ENCODE measurements at places on chromosomes 13 and 19.

DNA sequence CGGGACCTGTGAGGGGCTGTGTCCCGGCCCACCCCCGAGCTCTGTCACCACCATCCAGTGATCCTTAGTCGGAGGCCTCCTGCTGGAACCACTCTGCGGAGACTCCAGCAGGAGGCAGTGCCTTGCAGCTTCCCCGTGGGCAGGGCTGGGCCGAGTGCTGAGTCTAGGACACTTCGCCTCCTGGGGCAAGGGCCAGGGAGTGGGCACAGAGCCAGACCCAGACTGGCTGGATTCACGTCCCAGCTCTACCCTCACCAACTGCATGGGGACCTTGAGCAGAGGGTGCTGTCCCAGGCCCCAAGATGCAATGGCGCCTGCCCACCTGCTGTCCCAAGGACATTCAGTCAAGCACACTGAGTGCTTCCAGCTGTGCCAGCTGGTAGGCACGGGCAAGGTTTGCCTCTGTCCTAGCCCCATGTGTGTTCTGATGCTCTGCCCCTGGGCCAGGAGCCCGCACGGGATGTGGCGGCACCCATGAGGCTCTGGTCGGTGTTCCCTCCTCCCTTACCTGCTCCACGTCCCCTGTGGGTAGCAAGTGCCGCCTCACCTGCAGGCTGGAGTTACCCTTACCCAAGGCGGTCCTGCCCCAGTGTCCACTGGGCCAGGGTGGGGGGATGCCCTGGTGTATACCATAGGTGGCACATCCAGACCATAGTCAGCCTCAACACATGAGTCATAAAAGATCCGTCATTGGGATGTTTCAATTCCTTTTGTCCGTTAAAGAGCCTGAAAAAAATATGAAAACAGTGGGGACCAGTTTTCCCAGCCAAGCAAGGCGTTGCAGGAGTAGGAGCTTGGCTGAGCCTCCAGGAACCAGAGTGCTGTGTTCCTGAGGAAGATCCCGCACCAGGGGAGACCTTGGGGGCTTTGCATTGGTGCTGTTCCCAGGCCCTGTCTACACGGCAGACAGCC, 7.4 kb downstream of the FZR1 start:
- DNase-seq = no peak

DNA sequence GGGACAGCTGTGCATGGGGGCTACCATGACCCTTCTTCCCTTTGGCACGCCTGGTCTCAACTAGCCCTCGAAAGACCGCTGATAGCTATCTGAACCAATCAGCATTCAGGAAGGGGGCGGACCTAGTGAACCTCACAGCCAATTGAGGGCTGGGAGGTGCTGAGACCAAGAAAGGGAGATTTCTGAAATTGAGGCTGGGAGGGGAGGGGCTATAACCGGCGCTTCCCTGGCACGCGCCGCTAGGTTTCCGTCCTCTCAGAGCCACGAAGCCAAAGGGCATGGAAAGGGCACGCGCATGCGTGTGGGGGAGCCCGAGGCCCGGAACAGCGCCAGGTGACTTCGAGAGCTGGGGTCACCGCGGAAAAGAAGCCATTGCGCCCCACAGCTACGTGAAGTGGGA, 4.2 kb upstream of the PAFAH1B3 start:
- DNase-seq = no peak

DNA sequence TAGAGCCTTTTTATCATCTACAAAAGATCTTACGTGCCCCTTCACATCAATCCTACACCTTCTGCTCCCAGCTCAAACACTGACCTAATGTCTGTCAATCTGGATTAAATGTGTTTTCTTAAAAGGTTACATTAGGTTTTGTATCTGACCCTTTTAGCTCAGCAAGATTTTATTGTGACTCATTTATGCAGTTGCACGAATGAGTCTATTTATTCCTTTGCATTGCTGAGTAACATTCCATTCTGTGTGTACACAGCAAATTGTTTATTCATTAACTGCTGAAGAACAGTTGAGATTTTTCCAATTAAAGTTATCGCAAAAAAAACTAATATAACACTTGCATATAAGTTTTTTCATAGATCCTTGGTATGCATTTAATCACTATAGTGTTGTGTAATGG, 253.9 kb upstream of the GPC6 start:
- DNase-seq = no peak

DNA sequence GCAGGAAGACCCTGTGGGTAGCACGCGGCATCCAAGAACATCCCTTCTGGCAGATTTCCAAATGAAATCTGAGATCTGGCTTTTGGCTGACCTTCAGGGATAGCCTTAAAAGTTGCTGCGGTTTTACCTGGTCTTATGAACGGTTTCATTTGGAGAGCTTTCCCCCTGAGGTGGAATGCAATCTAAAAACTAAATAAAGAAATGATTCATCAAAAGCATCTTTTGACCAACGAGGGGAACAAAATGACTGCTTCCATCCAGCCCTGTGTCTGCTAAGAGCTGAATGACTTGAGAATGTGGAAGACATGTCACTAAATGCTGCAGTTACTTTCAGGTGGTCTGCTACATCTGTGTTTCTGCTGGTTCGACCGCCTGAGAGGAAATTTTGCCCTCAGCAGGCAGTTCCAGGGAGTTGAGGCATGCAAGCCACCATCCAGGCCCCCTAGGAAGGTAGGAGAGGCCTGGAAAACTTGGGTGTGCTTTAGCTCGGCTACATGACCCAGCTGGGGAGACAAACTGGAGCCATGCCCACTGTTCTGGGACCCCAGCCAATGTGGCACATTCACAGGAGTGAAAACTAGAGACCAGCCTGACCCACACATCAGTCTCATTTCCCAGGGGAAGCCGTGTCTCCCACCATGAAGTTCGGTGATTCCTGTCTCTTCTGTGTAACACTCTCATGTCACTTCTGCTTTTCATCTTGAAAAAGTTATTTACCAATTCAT, 175.1 kb upstream of the KL start:
- DNase-seq = no peak

GRCh38 chr19:45506989-45507871, at the start of gene VASP:
Gene VASP, plus strand, starts transcription at chr19:45507479. Its CDS starts 293 bp downstream, at chr19:45507772.
- peak; percentile 89 for DNase-seq

- no peak for DNase-seq
Observed at GRCh38 chr19:10701955-10702525, 801 bp downstream of the QTRT1 start.

DNA sequence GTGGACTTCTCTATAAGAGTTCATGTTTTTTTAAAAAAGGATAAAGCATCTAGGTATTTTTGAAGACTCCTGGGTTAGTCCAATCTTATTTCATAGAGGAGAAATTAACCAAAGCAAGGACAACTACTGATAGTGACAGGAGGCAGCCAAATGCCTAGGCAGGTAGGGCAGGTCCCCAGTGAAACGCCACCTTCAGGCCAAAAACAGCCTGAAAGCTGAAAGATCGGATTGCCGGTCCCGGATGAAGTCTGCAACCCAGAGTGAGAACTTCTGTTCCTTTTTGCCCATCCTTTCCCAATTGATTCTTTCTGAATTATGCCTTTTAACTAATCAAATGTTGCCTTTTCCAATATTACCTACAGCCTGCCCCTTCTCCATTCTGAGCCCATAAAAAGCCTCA, 6.1 kb upstream of the GGACT start:
- DNase-seq = no peak

DNA sequence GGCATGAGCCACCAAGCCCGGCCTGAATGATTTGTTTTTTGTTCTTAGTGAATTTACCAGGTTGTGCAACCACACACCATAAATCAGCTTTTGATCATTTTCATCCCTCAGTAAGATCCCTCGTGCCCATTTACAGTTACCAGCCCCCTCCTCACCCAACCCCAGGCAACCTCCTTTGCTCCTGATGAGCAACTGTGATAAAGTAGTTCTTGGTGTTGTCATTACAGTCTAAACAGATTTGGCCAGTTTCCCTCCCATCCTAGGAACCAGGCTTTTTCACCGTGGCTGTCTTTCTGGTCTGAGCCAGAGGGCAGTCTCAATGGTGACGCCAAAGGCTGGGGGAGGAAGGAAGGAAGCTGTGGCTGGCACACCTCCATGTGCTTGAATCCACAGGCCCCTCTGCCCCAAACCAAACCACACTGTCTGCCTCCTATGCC, 61.2 kb upstream of the WDFY2 start:
- no peak for DNase-seq

DNA sequence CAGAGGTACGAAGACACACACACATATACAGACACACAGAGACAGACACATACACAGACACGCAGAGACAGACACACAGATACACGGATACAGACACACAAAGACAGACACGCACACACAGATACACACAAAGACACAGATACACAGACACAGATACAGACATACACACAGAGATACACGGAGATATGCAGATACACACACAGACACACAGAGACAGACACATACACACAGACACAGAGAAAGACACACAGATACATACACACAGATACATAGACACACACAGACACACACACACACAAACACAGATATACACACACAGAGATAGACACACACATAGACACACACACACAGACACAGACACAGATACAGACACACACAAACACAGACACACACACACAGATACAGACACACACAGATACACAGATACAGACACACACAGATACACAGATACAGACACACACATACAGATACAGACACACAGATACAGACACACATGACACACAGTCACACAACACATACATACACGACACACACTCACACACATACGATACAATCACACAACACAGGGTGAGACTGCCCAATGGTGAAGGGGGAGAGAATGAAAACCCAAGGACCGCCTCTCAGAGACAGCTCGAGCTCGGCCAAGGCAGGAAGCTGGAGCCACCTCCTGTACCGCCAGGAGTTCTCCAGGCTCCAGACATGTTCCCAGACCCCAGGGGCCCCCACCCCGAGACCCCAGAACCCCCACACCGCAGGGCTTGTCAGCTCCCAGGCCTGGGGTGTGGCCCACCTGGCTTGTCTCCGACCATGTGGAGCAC, 8.8 kb upstream of the CCER2 start:
- no peak for DNase-seq

- DNase-seq = no peak
Observed at GRCh38 chr13:78238911-78239310, 320.3 kb upstream of the EDNRB start.

DNA sequence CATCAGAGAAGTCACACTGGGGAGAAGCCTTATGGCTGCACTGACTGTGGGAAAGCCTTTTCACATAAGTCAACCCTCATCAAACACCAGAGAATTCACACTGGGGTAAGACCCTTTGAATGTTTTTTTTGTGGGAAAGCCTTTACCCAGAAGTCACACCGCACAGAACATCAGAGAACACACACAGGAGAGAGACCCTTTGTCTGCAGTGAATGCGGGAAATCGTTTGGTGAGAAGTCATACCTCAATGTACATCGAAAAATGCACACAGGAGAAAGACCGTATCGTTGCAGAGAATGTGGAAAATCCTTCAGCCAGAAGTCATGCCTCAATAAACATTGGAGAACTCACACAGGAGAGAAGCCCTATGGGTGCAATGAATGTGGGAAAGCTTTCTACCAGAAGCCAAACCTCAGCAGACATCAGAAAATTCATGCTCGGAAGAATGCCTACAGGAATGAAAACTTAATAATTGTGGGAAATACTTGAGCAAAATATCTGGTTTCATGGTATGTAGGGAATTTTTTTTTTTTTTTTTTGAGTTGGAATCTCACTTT, 30.7 kb downstream of the ZNF793 start:
- DNase-seq = no peak

- no peak for DNase-seq
Observed at GRCh38 chr13:69458013-69458412, 649.6 kb upstream of the ATXN8OS start.

- DNase-seq = peak; percentile 72
Observed at GRCh38 chr19:47240996-47241918, 10.3 kb upstream of the BBC3 start.

DNA sequence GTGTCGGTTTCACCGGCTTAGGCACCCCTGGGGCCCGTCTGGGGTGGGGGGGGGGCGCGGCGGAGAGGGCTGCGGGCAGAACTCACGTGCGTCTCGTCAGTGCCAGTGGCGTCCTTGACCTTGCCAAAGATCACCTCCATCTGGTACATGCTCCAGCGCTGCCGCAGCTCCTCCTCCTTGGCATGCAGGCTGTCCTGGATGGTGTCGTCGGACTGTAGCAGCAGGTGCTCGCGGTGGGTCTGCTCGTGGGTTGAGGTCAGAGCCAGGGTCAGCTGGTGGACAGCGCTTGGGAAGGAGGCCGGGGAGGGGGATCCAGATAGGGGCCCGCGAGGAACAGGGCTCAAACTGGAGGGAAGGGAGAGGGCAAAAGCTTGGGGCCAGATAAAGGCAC, 4.7 kb upstream of the RGL3 start:
- DNase-seq = no peak

DNA sequence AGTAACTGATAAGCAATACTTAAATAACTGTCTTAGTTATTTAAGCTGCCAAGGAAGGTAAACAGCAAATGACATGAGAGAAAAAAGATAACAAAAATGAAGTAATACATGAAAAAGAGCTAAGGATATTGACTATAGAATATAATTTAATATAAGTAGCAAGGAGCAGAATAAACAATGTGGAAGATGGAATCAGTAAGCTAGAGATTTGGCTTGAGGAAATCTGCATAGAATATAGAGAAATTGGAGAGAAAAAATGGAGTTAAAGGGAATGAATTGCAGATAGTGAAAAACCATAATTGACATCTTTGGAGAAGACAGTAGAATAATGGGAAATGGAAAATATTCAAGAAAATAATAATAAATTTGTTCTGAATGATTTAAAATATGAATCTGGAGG, 127.1 kb downstream of the PDS5B start:
- DNase-seq = no peak

DNA sequence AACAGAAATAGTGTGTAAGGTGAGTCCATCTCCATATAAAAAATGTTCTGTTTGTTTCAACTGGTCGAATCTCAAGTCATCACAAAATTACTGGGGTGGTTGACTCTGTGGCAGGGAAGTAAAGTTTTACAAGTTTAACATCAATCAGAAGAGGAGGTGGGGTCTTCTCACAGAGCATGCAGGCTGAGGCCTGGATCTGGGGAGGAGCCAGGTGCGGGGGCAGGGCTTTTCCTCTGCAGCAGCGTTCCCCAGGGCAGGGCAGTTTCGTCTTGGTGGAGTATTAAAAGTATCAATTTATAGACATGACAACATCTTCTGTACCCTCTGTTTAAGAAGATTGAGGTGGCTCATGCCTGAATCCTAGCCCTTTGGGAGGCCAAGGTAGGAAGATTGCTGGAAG, 68.8 kb downstream of the SLC7A9 start:
- no peak for DNase-seq

- DNase-seq = no peak
Observed at GRCh38 chr19:5171711-5172110, 168.9 kb downstream of the PTPRS start.

GRCh38 chr19:13093407-13094105, 9.1 kb downstream of the LYL1 start:
- peak; percentile 56 for DNase-seq

DNA sequence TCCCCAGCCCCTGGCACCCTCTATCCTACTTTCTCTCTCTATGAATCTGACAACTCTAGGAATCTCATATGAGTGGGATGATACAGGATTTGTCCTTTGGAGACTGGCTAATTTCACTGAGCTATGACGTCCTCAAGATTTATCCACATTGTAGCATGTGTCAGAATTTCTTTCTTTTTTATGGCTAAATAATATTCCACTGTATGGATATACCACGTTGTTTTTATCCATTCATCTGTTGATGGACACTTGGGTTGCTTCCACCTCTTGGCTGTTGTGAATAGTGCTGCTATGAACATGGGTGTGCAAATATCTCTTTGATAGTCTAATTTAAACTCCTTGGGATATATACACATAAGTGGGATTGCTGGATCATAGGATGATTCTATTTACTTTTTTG, 24.0 kb upstream of the INSR start:
- DNase-seq = no peak

- DNase-seq = no peak
Observed at GRCh38 chr19:50695251-50696093, 24.1 kb downstream of the SHANK1 start.

GRCh38 chr13:20002787-20003186, 44.3 kb downstream of the ZMYM2 start:
- no peak for DNase-seq
